ENCODE measurements at places on chromosomes 4 and X.

DNA sequence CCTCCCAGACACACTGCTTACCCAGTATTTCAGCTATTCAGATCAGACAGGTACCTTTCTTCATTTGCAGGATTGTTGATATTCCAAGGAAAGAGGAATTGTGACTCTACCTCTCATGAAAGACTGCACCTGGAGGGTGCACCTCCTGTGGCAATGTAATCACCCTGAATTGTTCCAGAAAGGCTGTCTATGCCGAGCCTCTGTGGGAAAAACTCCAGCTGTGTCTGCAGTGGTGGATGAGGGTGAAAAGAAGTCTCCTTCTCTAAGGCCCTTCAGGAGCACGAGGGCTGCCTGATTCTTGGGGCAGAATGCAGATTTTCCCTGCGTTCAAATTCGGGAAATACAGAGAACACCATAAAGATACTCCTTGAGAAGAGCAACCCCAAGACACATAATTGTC, 108.2 kb upstream of the ADAMTS3 start:
- DNase-seq, result no peak

GRCh38 chr4:114883641-114884040, 229.8 kb downstream of the NDST4 start:
- DNase-seq, result no peak

GRCh38 chrX:37767430-37767829, 12.4 kb upstream of the CYBB start:
- DNase-seq, result no peak

DNA sequence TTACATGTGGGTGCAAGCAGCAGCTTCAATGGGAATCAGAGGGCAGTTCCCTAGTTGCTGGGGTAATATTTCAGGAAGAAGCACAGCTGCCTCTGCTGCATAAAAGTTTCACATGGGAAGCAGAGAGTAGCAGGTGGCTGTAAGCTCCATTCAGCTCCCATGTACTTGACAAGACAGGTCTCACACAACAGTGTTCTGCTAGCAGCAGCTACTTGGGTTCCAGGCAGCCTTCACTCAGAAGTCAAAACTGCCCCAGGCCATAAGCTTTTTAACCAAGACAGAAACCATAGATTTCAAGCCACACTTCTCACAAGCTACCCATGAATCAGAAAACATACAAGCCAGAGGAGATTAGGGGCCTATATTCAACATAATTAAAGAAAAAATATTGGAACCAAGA, 41.4 kb upstream of the SPIN2A start:
- DNase-seq, result no peak

DNA sequence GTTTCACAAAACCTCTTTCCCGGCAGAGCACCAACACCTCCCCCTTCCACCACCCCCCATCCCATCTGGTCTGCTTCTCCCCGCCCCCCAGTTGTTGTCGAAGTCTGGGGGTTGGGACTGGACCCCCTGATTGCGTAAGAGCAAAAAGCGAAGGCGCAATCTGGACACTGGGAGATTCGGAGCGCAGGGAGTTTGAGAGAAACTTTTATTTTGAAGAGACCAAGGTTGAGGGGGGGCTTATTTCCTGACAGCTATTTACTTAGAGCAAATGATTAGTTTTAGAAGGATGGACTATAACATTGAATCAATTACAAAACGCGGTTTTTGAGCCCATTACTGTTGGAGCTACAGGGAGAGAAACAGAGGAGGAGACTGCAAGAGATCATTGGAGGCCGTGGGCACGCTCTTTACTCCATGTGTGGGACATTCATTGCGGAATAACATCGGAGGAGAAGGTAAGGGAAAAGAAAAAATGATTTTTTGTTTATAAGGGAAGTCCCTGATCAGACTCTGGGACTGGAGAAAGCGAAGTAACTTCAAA, at the start of gene PDGFRA:
Gene PDGFRA, plus strand, starts transcription at position 333 of the 541 bp plus-strand sequence. CDS start 29,476 bp downstream, outside the sequence.
- DNase-seq, result no peak

- no peak for DNase-seq
Observed at GRCh38 chr4:174563399-174563798, 41.1 kb upstream of the HPGD start.

DNA sequence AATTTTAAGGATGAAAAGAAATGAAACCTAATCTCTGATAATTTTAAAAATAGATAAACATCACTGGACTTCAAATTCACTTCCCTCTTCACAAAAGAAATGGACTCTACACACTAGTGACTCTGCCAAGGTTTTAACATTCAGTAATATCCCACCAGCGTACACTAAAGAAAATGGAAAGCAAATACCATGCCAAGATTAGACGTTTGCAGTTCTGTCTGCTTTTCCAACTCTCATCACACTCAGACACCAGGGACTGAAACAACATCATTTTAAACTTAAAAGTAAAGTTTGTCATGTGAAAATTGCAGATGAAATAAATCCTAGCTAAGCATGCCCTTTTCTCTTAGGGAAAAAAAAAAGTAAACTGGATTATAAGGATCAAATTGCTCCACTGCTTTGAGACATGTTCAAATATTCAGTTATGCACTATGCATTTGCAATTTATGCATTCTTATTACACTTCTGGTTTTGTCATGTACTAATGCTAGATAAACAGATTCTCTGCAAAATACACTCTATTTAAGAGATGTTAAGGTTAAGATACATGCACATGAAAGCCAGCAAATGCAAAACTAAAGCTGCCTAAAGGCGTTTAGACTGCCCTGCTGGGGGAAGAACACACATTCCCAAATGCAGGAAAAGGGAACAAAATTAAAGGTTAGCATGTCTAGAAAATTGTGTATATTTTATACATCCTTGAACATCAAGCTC, 534.4 kb upstream of the EPHA5 start:
- DNase-seq, result no peak

- DNase-seq, result no peak
Observed at GRCh38 chr4:168063031-168063430, 29.3 kb upstream of the ANXA10 start.

DNA sequence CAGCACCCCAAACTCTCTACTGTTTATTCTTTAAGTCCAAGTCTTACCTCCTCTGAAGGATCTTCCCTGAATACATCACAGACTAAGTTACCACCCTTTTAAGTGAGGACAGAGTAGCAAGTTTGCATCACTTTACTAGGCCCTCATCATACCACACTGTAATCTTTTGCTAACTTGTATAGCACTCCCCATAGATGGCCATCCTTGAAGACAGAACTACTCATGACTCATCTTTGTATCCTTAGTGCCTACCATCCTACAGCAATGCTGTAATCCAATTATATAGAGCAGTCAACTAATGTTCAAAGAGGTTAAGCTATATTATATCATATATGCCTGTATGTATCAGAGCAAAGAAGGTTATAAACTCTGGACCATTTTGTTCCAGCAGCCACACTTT, 101.4 kb downstream of the ADAMTS3 start:
- DNase-seq, result no peak

- no peak for DNase-seq
Observed at GRCh38 chr4:102842367-102842766, 15.0 kb upstream of the UBE2D3 start.

DNA sequence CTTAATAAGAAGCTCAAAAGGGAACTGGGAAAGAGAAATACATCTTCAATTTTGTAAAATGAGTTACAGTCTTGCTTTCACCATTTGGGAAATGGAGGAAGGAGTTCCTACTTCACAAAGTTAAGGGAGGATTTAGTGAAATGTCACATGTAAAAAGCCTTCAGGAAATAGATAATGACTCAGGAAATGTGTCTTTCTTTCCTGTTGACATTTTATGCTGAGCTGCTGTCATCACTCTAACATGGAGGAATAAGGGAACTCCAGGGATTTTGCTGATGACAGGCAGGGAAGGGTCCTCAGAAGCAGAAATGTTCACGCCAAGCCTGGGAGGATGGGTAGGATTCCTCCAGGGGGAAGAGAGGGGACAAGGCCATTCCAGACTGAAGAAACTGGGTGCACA, 251.1 kb downstream of the USP46 start:
- DNase-seq, result no peak

DNA sequence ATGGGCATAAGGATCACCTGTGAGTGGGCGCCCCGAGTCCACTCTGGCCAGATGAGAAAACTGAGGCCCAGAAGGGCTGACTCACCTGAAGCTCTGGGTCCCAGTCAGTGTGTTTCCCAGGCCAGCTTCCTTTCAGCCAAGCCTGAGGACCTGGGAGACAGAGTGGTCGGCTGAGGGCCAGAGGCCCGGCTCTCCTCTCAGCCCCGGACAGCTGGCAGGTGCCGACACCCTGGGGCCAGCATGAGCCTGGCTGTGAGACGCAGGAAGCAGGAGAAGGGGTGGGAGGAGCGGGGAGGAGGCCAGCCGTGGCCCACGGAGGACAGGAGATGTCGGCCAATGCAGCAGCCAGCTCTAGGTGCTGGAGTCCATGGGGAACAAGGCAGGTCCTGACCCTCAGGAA, 28.9 kb downstream of the ATP2B3 start:
- no peak for DNase-seq

GRCh38 chr4:28482580-28483270, 1622.1 kb downstream of the STIM2 start:
- no peak for DNase-seq

GRCh38 chr4:3440011-3440410, 1.8 kb upstream of the HGFAC start:
- DNase-seq, result no peak

DNA sequence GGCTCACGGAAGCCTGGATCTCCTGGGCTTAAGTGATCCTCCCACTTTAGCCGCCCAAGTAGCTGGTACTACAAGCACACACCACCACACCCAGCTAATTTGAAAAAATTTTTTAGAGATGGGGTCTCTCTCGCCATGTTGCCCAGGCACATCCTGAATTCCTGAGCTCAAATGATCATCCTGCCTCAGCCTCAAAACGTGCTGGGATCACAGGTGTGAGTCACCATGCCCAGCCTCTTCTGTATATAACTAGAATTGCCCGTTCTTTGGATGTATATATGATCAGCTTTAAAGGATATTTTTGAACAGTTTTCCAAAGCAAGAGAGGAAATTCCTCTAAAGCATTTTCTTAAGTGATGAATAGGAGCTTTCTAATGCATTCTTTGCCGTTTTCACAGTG, 22.7 kb downstream of the ZFP42 start:
- no peak for DNase-seq

DNA sequence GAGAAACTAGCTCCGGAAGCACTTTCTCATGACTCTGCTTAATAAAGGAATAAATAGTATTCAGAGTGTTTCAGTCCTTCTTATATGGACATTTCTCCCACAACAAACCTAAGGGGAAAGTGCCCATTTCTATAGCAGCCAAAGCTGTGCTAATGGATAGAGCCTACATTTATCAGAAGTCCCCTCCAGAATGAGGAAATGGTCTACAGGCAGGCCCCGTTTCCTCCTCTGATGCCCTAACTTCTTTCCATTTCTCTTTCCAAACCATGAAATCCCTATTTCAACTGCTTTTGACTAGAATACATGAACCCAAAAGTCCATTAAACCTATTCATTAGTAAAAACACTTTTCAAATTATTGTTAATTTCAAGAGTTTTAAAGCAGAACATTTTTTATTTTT, 4.5 kb downstream of the ACSL1 start:
- DNase-seq, result no peak

DNA sequence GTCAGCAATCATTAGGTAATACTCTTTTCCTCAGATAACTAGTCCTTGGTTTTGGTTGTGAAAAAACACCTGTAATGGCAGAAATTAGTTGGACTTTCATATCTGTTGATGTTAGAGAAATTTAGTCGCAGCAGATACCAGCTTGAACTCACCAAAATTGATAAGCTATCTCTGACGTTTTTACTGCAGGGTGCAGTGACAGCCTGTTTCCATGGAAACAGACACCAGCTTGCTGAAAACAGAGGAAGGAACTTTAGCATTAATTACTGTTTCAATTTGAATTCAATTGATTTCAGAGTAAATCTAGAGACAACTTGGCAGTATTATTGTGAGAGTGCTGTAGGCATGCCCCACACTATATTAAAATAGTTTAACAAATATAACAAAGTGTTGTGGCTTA, 246.5 kb downstream of the PPP1R2C start:
- DNase-seq, result no peak

- DNase-seq, result no peak
Observed at GRCh38 chrX:7019555-7019954, 128.0 kb upstream of the STS start.

GRCh38 chr4:149605601-149606378, 209.9 kb downstream of the IQCM start:
- no peak for DNase-seq

DNA sequence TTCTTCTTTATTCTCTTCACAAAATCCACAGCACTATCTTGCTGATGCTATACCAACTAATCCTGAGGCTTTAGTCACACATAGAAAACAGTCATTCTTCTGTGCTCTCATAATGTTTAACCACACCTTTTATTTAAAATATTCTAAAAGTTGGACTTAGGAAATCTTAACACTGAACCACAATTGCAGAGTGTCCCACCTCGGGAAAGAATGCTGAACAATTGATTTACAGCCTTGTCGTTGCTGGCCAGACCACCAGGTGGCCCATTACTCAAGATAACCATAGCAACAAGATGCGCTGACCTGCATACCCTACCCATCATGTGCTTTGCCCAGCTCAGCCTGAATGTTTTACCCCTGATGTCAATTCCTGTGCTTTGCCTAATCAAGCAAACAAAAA, 100.8 kb downstream of the ARSJ start:
- DNase-seq, result no peak

GRCh38 chr4:183326853-183327252, 4.6 kb upstream of the CLDN24 start:
- DNase-seq, result no peak

- DNase-seq, result no peak
Observed at GRCh38 chrX:13220916-13221315, 98.9 kb downstream of the ATXN3L start.

- DNase-seq, result no peak
Observed at GRCh38 chrX:78124307-78124706, 15.1 kb downstream of the TAF9B start.

- DNase-seq, result no peak
Observed at GRCh38 chr4:8439914-8440491, 520 bp downstream of the ACOX3 start.

Measured in activated gamma-delta T cell treated with anti-CD3 and anti-CD28 coated beads, Interleukin-2, amount 50 U/mL, for 16 hours (primary cell).